ENCODE measurements at places on chromosomes 11 and 22. TPM values are rescaled to one million over a fixed set of nuclear protein-coding genes. Genes with fewer than 3 reads are reported as not detected.

The ARHGAP42 gene
- 18.3 TPM for total RNA-seq

The HYLS1 gene
- 3.4 TPM for total RNA-seq

The PDE3B gene
- total RNA-seq, result 20.8 TPM

DNA sequence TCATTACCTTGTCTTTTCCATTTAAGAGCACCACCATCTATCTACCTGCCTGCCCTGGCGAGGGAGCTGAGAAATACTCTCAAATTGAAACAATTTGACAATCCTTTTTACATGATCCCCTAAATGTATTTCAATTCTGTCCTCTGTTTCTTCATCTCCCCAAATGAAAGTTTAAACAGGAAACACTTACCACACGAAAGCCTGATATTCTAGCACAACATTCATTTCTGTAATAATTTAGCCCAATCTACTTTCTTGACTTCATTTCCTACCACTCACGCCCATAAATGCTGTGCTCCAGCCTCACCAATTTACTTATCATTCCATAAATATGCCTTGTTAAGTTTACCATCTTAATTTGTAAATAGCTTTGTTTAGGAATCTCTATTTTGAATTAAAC is 89.8 kb upstream of the MS4A8 start:
- no peak for DNase-seq

The CDC42EP1 gene
- total RNA-seq, result 74.0 TPM
